ENCODE measurements at places on chromosomes 3 and 15. TPM values are rescaled to one million over a fixed set of nuclear protein-coding genes. Genes with fewer than 3 reads are reported as not detected.

Gene IL5RA
- not detected for total RNA-seq

DNA sequence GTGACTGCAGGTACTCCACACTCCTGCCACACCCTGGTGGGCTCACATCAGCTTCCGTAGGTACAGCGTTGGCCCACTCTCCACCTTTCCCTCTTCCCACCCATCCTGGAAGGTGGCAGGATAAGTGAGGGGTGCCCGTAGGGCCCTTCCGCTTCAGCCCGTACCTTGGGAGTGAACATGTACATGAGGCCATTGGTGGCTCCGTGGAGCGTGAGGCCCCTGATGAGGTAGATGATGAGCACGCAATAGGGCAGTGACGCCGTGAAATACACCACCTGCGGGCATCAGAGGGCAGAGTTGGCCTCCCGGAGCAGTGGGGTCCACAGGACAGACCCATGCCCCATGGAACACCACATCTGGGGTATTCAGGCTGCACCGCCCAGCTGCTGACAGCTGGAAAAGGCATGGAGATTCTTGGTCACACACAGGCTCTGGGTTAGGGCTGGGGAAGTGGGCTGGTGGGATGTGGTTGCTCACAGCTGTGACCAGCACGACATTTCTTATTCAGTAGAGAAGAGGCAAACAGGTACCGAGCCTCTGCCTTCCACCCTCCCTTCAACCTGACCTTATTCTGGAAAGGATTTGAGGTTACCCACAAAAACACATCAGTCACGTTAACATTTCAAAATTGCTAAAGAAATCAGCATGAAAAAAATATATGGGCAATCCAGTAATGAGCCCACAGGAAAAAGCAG lies 23.8 kb downstream of the SLC6A20 start:
- no peaks in the 10 kb centered on the region for H3K36me3 ChIP-seq
- no peak for DNase-seq
- no peaks in the 10 kb centered on the region for H3K27me3 ChIP-seq
- no peaks in the 10 kb centered on the region for H3K4me1 ChIP-seq

DNA sequence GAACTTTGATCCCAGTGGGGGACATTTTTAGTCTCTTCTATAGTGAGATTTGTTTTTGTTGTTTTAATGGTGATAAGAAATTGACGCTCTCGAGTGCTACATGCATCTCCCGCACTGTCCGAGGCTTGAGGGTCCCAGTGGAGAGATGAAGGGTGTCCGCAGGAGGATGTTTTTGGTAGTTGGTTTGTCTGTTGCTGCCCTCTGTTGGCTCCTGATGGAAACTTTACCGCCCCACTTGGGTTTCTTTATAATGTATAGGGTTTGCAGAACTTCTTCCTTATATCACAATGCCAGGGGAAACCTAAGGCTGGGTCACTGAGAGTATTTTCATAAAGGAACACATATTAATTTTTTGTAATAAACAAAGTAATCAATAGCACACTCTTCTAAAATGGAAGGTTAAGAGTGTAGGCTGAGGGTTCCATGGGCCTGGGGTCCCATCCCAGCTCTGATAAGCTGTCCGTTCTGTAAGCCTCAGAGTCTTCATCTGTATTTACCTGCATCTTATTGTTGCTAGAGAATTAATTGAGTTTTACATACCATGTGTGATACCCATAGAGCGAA lies 185.3 kb upstream of the FEZF2 start:
- H3K27ac ChIP-seq: no peak overlapping the region
- no peak overlapping the region for H3K4me3 ChIP-seq
- H3K4me1 ChIP-seq: no peaks in the 10 kb centered on the region
- H3K27me3 ChIP-seq: no peaks in the 10 kb centered on the region
- no peaks in the 10 kb centered on the region for H3K36me3 ChIP-seq

DNA sequence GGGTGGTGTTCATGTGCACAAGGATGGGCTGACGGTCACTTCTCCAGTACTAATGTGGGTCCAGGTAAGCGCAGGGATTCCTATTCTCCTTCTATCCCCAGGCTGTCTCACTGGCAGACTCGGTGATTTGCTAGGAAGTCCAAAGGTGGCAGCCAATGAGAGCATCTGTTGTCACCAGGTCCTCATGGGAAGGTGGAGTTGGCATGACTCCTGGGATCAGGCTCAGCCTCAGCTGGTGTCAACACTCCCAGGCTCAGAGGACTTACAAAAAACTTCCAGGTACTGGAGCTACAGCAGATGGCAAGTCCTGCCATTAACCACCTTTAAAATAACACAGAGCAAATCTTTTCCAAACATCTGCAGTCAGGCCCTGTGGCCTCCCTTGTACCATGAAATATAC lies 13.8 kb downstream of the XYLB start:
- no peaks in the 10 kb centered on the region for H3K27me3 ChIP-seq
- H3K4me3 ChIP-seq: no peak overlapping the region
- peak; percentile 31 for DNase-seq
- no peak overlapping the region for H3K27ac ChIP-seq

- H3K4me3 ChIP-seq: no peak overlapping the region
- H3K27me3 ChIP-seq: no peaks in the 10 kb centered on the region
- no peaks in the 10 kb centered on the region for H3K36me3 ChIP-seq
Measured at GRCh38 chr3:4581498-4581897, 88.3 kb downstream of the ITPR1 start.

DNA sequence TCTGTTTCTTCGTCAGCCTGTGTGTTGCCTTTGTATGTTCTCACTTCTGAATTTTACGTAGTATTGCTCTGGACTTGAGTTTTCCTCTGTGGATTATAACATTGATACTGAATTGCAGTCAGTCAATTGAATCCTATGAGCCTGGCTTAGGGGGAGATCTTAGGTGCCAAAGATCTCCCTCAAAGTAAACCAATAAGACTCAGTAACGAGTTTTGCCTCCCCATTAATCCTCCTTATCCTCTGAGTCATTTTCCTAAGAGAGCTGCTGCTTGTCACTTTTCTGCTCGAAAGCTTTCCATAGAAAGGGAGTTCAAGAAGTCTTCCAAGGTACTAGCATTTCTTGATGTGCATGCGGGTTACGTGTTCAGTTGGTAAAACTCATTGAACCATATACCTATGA lies 126.4 kb downstream of the CHDH start:
- no peaks in the 10 kb centered on the region for H3K4me1 ChIP-seq
- H3K4me3 ChIP-seq: no peak overlapping the region
- no peak overlapping the region for H3K27ac ChIP-seq
- no peaks in the 10 kb centered on the region for H3K36me3 ChIP-seq
- H3K27me3 ChIP-seq: no peaks in the 10 kb centered on the region

Data from body of pancreas (tissue), 4 donors.